ENCODE measurements at places on chromosomes 3 and 15.

- no peak for DNase-seq
These were observed 4.5 kb upstream of the CEP70 start for GRCh38 chr3:138598534-138598933.

DNA sequence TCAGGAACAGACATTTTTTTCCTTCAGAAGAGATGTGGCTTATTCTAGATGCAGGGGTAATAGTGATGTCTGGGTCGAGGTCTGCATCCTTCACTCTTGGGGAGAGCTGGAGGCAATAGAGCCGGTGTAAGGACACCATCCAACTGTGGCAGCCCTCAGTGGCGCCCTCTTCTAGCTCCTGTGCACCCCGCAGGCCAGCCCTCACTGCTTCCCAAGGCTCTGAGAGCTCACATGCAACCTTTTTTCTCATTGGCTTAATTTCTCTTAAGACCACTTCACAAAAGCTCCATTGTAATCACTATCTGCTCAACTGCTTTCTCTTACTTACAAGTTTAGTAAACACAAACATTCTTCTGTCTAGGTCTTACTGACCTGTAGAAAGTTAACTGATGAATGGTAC is 3.9 kb upstream of the VPS8 start:
- no peak for DNase-seq

DNA sequence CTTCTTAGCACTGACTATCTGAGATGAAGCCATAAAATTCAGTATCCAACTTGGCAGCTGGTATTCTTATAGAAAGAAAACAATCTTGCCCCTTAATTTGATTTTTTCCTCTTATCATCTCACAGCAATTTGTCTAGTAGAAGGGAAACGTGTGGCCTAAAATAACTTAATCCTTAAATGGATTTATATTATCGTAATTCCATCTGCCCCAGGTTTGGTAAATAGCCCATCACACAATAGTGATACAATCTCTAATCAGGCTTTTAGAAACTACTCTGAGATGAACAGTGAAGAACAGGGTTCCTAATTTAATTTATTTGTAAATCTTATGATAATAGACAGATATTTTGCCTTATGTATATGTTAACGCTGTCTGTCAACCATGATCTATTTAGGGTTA is 24.8 kb downstream of the PEX5L start:
- no peak for DNase-seq

- DNase-seq = no peak
These were observed 6.6 kb downstream of the MAP2K5 start for GRCh38 chr15:67548862-67549651.

- DNase-seq = no peak
These were observed 76.7 kb downstream of the TOP2B start for GRCh38 chr3:25587975-25588374.

DNA sequence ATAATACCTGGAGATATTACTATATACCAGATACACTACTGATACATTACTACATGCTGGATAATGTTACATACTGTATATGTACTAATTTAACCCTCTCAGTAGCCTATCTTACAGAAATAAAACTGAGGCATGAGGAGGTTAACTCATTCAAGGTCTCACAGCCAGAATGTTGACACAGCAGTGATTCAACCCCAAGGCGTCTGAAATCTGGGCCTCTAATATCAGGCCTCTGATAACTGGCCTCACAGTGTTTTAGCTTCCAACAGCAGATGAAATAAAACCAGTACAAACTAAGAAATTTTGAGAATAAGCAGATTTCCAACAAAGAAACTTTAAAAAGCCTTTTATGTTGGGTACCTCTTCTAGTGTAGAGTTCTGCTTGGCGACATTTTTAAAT is 23.4 kb downstream of the DZIP1L start:
- DNase-seq = no peak

GRCh38 chr3:12588039-12589009 is 31.4 kb downstream of the MKRN2 start:
- no peak for DNase-seq

GRCh38 chr3:84547207-84547606 is 411.6 kb upstream of the CADM2 start:
- no peak for DNase-seq

- no peak for DNase-seq
These were observed 210.3 kb upstream of the SGO1 start for GRCh38 chr3:20396335-20396734.

DNA sequence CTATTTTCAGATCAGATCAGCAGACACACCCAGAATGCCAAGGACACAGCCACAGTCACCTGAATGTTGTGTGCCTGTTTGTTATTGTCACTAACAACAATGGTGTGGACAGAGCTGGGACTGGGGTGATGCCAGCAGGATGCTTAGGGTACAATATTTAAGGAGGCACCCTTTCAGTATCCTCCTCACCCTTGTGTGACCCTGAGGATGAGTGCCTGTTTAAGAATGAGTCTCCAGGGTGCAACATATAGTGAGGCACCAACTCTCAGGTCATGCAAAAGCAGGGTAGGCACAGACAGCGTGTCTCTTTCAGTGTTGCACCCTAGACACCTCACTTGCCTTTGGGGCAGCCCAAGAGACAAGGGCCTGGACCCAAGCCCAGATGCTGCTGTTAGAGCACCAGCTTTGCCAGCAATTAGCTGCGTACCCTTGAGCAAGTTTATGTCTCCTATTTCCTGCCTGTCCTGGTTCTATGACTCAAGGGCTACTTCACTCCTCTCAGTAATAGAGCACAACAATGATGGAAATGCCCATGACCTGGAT is 122.6 kb downstream of the AQP9 start:
- no peak for DNase-seq

DNA sequence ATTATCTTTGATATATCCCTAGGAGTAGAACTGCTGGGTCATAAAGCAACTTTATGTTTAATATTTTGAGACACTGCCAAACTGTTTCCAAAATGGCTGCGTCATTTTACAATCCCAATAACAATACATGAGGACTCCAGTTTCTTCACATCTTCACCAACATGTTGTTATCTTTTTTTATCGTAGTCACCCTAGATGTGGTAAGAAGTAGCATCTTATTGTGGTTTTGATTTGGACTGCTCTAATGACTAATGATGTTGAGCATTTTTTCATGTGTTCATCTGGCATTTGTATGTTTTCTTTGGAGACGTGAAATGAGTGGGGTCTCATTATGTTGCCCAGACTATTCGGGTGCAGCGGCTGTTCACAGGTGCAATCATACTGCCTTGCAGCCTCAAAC is 83.8 kb downstream of the MAP4 start:
- DNase-seq = no peak

DNA sequence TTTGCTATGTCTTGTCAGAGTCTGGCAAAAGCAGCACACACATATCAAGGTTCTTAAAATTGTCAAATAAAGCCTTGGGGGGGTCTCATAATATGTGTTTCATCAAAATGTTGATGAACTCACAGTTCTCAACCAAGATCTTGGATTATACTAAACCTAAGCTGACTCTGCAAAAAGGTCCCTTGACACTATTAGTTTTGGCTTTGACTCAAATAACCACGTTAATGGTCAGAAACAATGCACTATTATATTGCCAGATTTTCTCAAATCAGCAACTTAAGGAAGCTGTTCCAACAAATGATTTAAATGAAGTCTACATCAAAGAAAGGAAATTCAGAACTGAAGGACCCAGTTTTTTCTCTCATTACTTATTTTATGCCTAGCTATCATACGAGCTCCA is 1063.9 kb downstream of the ROBO1 start:
- no peak for DNase-seq

All from activated CD4-positive, alpha-beta T cell treated with anti-CD3 and anti-CD28 coated beads, Interleukin-2, amount 50 U/mL, for 1 hour (primary cell).